ENCODE measurements at places on chromosomes 6 and 20.

DNA sequence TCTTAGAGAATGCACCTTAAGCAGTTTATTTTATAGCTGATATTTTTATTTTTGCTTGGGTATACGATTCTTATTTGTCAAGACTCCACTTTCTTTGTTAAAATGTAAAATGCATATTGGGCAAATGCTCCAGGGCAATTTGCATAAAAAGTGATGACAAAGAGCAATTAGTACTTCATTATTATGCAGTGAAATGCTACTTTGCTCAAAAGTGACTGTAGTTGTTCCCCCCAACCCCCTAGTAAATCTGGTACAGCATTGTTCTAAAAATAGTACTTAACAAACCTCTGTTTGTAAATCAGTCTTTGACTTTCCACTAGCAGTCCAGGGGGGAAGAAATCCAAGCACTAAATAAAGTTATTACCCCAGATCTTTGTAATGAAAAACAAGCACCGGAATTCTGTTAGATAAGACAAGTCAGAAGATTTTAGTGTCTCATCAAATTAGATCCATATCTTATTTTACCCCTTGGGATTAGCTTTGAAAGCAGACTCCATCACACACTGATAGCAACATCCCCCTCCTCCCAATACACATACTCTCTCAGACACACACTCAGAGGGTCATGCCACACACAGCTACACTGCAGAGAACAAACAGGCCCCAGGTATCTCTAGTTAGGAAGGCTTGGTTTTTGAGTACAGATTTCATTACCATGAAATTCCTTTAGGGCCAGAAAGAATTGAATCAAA lies 32.9 kb upstream of the BACH2 start:
- no peak for DNase-seq

DNA sequence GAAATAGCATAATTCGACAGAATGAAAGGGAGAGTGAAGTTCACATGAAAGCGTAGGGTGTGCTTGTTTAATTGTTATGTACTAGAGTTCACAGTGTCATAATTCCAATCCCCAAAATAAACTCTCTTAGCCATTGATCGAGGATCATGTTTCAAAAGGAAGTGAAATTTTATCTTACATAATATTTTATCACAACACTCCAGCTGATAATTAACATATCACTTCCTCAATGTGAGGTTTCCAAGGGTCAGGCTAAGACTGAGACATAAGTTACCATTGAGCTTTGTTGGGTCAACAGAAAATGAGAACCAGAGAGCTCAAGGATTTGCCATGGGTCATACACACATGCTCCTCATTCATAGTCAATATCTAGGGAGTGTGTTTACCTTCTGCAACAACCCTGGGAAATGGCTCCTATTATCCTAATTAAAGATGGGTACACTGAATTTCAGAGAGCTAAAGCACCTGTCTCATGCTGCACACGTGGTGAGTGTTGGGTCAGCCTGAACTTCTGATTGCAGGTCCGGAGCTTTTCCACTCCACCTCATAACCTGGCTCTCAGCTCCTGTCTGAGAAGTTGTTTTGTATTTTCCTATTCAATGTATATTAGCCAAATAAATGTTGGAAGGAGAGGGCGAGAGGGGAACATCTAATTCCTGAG lies 3.0 kb downstream of the GSTA2 start:
- DNase-seq = no peak

- DNase-seq = no peak
Observed at GRCh38 chr6:168536665-168537539, 95.9 kb downstream of the SMOC2 start.

- no peak for DNase-seq
Observed at GRCh38 chr20:31871618-31871954, 1.2 kb downstream of the TTLL9 start.

- DNase-seq = no peak
Observed at GRCh38 chr20:4836935-4837334, 115.2 kb downstream of the PRND start.

- DNase-seq = no peak
Observed at GRCh38 chr6:158476389-158476788, 83.5 kb upstream of the TMEM181 start.

GRCh38 chr6:32973144-32974015 lies 5.0 kb downstream of the BRD2 start:
- no peak for DNase-seq

DNA sequence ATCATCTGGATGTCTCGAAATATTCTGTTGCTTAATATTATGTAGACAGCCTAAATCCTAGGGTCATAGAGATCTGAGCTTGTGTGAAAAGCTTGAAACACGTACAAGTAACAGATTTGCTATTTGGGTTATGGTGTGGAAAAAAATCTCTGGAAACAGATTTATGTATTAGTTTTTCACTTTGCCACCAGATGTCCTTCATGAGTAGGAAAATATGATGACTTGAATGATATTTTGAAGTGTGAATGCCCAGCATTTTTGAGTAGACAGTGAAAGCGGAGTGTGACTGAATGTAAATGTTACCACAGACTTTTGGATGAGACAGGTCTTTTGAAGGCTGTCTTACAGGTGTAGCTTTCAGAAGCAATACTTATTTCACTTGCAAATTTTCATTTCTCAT lies 4.2 kb upstream of the BMP6 start:
- no peak for DNase-seq

DNA sequence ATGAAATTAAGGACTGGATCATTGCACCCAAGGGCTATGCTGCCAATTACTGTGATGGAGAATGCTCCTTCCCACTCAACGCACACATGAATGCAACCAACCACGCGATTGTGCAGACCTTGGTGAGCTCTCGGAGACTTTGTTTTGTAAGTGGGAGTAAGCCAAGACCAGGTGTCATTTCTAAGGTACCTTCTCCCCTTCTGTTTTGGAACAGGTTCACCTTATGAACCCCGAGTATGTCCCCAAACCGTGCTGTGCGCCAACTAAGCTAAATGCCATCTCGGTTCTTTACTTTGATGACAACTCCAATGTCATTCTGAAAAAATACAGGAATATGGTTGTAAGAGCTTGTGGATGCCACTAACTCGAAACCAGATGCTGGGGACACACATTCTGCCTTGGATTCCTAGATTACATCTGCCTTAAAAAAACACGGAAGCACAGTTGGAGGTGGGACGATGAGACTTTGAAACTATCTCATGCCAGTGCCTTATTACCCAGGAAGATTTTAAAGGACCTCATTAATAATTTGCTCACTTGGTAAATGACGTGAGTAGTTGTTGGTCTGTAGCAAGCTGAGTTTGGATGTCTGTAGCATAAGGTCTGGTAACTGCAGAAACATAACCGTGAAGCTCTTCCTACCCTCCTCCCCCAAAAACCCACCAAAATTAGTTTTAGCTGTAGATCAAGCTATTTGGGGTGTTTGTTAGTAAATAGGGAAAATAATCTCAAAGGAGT lies 30.4 kb downstream of the TXNDC5 start:
- DNase-seq = no peak
